Natural killer cell (primary cell): ENCODE measurements at places on chromosomes 2 and 18.

- H3K27me3 ChIP-seq = no peaks in the 10 kb centered on the region
- no peak overlapping the region for H3K27ac ChIP-seq
- DNase-seq = no peak
- no peak overlapping the region for H3K4me3 ChIP-seq
- peaks cover 10% of the 10 kb centered on the region for H3K36me3 ChIP-seq
These were observed 206.2 kb downstream of the SRBD1 start for GRCh38 chr2:45404807-45405297.

DNA sequence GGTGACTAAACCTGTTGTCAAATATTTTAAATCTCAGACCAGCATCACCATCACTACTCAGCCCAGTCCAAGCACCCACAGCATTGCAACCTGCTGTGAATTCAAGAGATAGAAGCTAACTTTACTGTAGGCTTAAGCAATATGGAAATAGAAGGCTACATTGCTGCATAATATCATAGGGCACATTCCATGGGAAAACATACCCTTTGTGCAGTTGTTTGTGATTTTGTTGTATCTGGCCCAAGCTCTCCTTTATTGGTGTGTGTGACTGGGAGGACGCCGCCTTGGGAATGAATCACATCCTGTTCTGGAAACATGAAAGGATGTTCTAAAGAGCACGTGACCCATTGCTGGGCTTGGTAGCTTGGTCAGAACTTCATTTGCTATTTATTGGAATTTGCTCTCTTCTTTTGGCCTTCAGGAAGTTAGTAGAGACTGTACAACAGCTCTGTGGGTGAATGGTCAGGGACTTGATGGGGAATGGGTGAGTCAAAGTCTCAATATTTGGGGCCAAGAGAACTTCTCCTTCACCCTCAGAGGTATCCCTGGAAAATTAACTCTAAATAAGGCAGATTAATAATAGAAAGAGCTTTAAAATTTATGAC, 106.8 kb upstream of the SERPINE2 start:
- no peak overlapping the region for H3K27ac ChIP-seq
- H3K36me3 ChIP-seq = no peaks in the 10 kb centered on the region
- peaks cover 2% of the 10 kb centered on the region for H3K27me3 ChIP-seq
- H3K4me1 ChIP-seq = no peaks in the 10 kb centered on the region
- no peak overlapping the region for H3K4me3 ChIP-seq

DNA sequence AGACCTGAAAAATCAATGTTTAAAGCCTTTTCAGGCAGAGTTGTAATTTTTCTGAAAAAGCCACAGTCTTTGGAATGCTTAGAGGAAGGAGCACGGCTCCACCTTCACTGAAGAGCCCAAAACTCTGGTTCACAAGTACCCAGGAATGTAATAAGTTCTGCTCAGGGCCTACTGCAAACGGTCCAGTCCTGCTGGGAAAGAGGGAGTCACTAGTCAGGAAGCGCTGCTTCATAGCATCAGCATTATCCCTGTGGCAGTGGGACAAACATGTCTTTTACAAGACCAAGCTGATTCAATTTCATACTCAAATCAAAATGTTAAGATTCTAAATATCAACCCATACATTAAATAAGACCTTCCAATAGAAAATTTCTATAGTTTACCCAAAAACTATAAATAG, 152.9 kb upstream of the PGAP1 start:
- H3K36me3 ChIP-seq = peaks cover 93% of the 10 kb centered on the region
- DNase-seq = no peak
- H3K4me1 ChIP-seq = no peaks in the 10 kb centered on the region
- H3K27me3 ChIP-seq = no peaks in the 10 kb centered on the region
- H3K4me3 ChIP-seq = no peak overlapping the region

DNA sequence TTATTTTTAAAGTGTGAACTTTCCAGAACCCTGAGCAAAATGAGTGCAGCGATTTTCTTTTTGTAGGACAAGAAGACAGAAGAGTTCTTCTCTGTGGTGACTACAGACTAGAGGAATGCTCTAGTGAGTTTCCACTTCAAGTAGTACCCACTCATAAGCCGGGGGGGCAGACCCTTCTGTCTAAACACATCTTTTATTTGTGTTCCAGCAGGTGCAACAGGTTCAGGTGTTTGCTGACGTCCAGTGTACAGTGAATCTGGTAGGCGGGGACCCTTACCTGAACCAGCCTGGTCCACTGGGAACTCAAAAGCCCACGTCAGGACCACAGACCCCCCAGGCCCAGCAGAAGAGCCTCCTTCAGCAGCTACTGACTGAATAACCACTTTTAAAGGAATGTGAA, 25.2 kb downstream of the PTRHD1 start:
- H3K27me3 ChIP-seq = no peaks in the 10 kb centered on the region
- no peaks in the 10 kb centered on the region for H3K4me1 ChIP-seq
- no peak overlapping the region for H3K4me3 ChIP-seq
- DNase-seq = no peak

- H3K4me1 ChIP-seq = peaks cover 45% of the 10 kb centered on the region
- peak; percentile 64 for DNase-seq
- peak overlapping the region; percentile 87 for H3K27ac ChIP-seq
- no peak overlapping the region for H3K4me3 ChIP-seq
- peaks cover 41% of the 10 kb centered on the region for H3K36me3 ChIP-seq
These were observed 31.0 kb downstream of the RNF125 start for GRCh38 chr18:32049393-32050171.

GRCh38 chr2:31888550-31888949, 122.3 kb downstream of the MEMO1 start:
- H3K27ac ChIP-seq = no peak overlapping the region
- H3K4me1 ChIP-seq = no peaks in the 10 kb centered on the region
- no peaks in the 10 kb centered on the region for H3K27me3 ChIP-seq
- H3K4me3 ChIP-seq = no peak overlapping the region

DNA sequence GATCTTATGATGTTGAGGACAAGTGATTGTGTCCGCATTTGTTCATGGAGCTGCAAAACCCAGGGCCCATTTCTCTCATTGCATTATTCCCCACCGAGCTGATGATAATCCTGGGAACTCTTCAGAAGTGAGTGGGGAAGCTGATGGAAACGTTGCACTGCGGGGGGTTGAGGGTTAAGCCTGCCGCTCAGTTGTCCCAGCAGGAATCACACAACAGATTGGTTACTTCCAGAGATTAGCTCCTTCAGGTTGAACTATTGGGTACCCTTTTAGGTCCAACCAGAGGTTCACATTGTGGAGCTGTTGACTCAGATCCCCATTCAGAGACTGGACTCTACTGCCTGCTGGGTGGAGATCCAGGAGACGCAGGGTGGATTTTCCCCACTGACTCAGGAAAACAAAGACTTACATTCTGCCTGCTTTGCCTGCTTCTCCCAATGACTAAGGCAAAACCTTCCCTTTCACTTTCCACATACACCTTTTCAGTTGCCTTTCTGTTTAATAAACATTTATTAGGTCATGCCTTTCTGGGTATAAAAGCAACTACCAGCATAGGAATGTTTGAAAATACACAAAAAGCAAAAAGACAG, 286.4 kb downstream of the TXNL1 start:
- no peak for DNase-seq
- H3K36me3 ChIP-seq = no peaks in the 10 kb centered on the region
- no peaks in the 10 kb centered on the region for H3K27me3 ChIP-seq
- no peak overlapping the region for H3K27ac ChIP-seq
- H3K4me1 ChIP-seq = no peaks in the 10 kb centered on the region

- no peaks in the 10 kb centered on the region for H3K27me3 ChIP-seq
- no peaks in the 10 kb centered on the region for H3K4me1 ChIP-seq
- no peak overlapping the region for H3K27ac ChIP-seq
- DNase-seq = no peak
- H3K36me3 ChIP-seq = no peaks in the 10 kb centered on the region
- no peak overlapping the region for H3K4me3 ChIP-seq
These were observed 774.1 kb downstream of the METTL4 start for GRCh38 chr18:1797235-1797634.

DNA sequence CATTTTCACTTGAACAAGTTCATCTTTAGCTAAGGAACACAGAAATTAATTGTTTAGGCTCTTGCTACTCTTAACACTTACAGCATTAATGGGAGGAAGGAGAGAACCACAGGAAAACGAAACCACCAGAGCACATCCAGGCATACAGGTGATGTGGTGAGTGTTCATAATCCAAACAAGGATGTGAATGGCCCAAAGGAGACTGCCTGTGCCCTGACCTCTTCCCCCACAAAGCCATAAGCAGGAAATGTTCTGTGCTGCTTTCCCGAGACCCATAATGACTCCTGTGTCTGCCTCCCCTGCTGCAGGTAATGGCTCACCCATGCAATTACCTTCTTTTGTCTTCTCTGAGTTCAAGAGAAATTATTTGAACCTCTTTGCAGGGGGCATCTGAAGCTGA, 295.9 kb upstream of the LINC00305 start:
- DNase-seq = no peak
- no peak overlapping the region for H3K4me3 ChIP-seq
- H3K27me3 ChIP-seq = no peaks in the 10 kb centered on the region
- no peaks in the 10 kb centered on the region for H3K36me3 ChIP-seq

DNA sequence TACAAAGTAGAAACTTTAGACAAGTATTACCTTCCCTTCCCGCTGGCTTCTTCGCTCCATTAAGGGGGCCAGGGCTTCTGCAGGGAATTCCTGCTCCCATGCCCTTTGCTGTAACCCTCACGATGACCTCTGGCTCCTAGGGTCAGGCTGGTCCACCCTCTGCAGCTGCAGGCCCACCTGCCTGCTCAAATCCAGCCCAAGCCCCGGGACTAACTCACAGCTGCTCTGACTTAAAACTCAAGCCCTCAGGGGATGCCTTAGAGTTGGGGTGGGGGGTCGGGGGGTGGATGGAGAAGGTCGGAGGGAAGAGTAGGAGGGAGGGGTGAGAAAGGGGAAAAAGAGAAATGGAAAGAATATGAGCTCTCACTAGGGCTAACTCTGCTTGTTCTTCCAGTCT, 4.9 kb downstream of the IGFBP5 start:
- DNase-seq = no peak
- H3K27ac ChIP-seq = no peak overlapping the region
- H3K4me1 ChIP-seq = peaks cover 28% of the 10 kb centered on the region

- no peak for DNase-seq
- H3K27ac ChIP-seq = no peak overlapping the region
- H3K27me3 ChIP-seq = no peaks in the 10 kb centered on the region
- H3K4me3 ChIP-seq = no peak overlapping the region
- no peaks in the 10 kb centered on the region for H3K4me1 ChIP-seq
- H3K36me3 ChIP-seq = no peaks in the 10 kb centered on the region
These were observed 22.2 kb downstream of the SOWAHC start for GRCh38 chr2:109636317-109636716.

DNA sequence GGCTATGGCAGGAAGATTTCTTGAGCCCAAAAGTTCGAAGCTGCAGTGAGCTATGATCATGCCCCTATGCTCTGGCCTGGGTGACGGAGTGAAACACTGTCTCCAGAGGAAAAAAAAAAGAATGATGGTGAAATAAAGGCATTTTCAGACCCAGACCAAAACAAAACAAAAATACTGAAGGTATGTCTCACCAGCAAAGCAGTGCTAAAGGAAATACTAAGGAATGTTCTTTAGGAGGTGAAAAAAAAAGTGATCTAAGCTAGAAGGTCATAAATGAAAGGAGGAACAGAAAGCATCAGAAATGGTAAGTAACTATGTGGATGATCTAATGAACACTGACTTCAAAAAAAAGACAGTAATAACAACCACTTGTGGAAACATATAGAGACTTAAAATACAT, 18.7 kb downstream of the SS18 start:
- no peak overlapping the region for H3K4me3 ChIP-seq
- peaks cover 60% of the 10 kb centered on the region for H3K36me3 ChIP-seq
- no peaks in the 10 kb centered on the region for H3K4me1 ChIP-seq
- no peak for DNase-seq
- no peaks in the 10 kb centered on the region for H3K27me3 ChIP-seq
- no peak overlapping the region for H3K27ac ChIP-seq

DNA sequence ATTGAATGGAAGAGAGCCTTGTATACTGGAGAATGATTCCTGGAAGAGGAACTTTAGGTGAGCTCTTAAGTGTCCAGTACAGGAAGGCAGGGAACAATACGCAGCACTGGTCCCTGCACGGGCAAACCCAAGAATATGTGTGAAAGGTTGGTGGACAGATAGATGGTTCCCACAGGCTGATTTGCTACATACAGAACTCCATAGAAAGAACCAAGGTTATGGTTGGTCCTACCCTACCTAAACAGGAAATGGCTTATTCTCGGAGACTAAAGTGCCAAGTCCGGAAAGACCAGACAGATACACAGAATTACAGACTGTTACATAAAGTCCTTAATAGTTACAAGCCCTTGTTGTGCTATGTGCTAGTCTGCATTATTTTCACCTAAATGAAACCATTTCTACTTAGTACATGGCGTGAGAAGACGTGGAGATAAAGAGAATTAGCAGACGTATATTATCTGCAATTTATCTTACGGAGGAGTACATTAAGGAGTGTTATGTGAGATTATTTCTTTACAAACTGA, 1.2 kb downstream of the REV1 start:
- peak overlapping the region; percentile 87 for H3K27ac ChIP-seq
- peaks cover 10% of the 10 kb centered on the region for H3K4me1 ChIP-seq
- no peaks in the 10 kb centered on the region for H3K27me3 ChIP-seq

GRCh38 chr2:11866358-11867335, 120.2 kb downstream of the LPIN1 start:
- H3K4me1 ChIP-seq = peaks cover 12% of the 10 kb centered on the region
- no peak overlapping the region for H3K4me3 ChIP-seq
- no peak for DNase-seq
- no peak overlapping the region for H3K27ac ChIP-seq
- no peaks in the 10 kb centered on the region for H3K27me3 ChIP-seq
- H3K36me3 ChIP-seq = no peaks in the 10 kb centered on the region

DNA sequence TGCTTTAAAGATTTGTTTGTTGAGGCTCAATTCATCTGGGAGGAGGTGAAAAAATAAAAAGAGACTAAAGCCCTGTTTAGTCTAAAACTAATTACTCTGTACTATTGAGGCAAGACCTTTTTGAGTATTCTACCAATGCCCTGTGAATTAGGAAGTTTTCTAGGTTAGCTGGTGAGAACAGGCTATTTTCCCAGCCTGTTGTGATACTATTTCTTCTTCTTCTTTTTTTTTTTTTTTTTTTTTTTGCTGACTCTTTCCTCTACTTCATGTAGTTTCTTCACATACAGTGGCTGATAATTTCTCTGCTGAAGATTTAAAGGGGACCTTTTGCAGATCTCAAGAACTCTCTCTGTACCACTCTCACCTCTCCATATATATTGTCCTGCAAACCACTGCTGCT, 8.8 kb upstream of the TMEM87B start:
- H3K27me3 ChIP-seq = no peaks in the 10 kb centered on the region
- no peaks in the 10 kb centered on the region for H3K36me3 ChIP-seq
- no peak overlapping the region for H3K4me3 ChIP-seq
- H3K4me1 ChIP-seq = no peaks in the 10 kb centered on the region
- no peak for DNase-seq

DNA sequence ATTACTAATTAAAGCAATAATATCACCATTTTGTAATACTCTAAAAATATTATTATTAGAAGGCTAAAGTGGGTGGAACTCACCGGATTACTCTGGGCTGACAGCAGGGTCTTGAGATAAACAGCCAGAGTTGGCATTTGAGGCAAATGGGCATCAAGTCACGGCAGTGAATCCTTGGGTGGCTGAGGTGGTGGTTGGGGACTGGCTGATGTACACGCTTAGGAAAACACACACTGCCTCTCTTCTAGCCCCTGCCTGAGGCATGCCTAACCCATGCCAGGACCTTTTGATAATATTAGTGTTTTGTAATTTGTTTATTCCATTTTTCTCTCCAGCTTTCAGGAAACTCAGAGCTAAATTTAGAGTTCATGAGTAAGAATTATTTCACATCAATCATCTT, 76.8 kb downstream of the ACKR3 start:
- no peak overlapping the region for H3K4me3 ChIP-seq
- no peak overlapping the region for H3K27ac ChIP-seq
- H3K36me3 ChIP-seq = no peaks in the 10 kb centered on the region
- H3K27me3 ChIP-seq = peaks cover 3% of the 10 kb centered on the region
- H3K4me1 ChIP-seq = no peaks in the 10 kb centered on the region
